ENCODE measurements at places on chromosomes 13 and 19. TPM values are rescaled to one million over a fixed set of nuclear protein-coding genes. Genes with fewer than 3 reads are reported as not detected.

The ZNF835 gene
- total RNA-seq: 0.43 TPM

The LILRB5 gene
- not detected for total RNA-seq

The AKAP8 gene
- 56.2 TPM for total RNA-seq

The PCP2 gene
- total RNA-seq: 1.5 TPM

The CCDC169 gene
- total RNA-seq: 0.50 TPM
